Uterine smooth muscle cell (primary cell): ENCODE measurements at places on chromosomes 11 and 22. TPM values are rescaled to one million over a fixed set of nuclear protein-coding genes. Genes with fewer than 3 reads are reported as not detected.

The ARHGAP8 gene
- total RNA-seq, result 0.11 and 0.25 TPM in 2 replicates

The USP35 gene
- total RNA-seq, result 11.0 and 13.4 TPM in 2 replicates

The PATE4 gene
- total RNA-seq, result not detected in 2 replicates

The MYRF gene
- 0.25 and 0.55 TPM in 2 replicates for total RNA-seq

The PVALB gene
- not detected in 2 replicates for total RNA-seq

The SLC22A8 gene
- under 0.01 TPM in 1 of 2 replicates, not detected in the other for total RNA-seq

The CHADL gene
- total RNA-seq, result 0.33 and 1.4 TPM in 2 replicates

The PGR gene
- total RNA-seq, result 3.7 and 4.1 TPM in 2 replicates

The FAM180B gene
- 0.12 TPM in 1 of 2 replicates, not detected in the other for total RNA-seq

The PTPRJ gene
- 8.6 and 9.8 TPM in 2 replicates for total RNA-seq

The OR2AT4 gene
- not detected in 2 replicates for total RNA-seq

The POTEH gene
- total RNA-seq, result not detected in 2 replicates

The TREH gene
- total RNA-seq, result under 0.01 TPM in 1 of 2 replicates, not detected in the other

The RBM7 gene
- total RNA-seq, result 43.2 and 47.6 TPM in 2 replicates

The SCGB1C1 gene
- total RNA-seq, result not detected in 2 replicates

The TTC28 gene
- 21.8 and 31.4 TPM in 2 replicates for total RNA-seq

The TPBGL gene
- 0.11 TPM in 1 of 2 replicates, not detected in the other for total RNA-seq

The NLRX1 gene
- total RNA-seq, result 9.6 and 15.2 TPM in 2 replicates

The CASTOR1 gene
- 3.0 and 7.7 TPM in 2 replicates for total RNA-seq

The CBLIF gene
- total RNA-seq, result not detected in 2 replicates

The MS4A4A gene
- total RNA-seq, result not detected in 2 replicates

The CLTCL1 gene
- total RNA-seq, result 9.5 and 12.2 TPM in 2 replicates

The SLC2A11 gene
- 6.8 and 17.0 TPM in 2 replicates for total RNA-seq

The MAPK11 gene
- 7.4 and 8.6 TPM in 2 replicates for total RNA-seq

The SCUBE2 gene
- total RNA-seq, result 3.1 and 3.4 TPM in 2 replicates

The MAML2 gene
- total RNA-seq, result 7.4 and 8.4 TPM in 2 replicates

The DHCR7 gene
- total RNA-seq, result 73.9 and 131 TPM in 2 replicates

The CCDC89 gene
- 4.0 and 7.9 TPM in 2 replicates for total RNA-seq

The PATE2 gene
- total RNA-seq, result 0.12 and 0.22 TPM in 2 replicates

The DBX1 gene
- not detected in 2 replicates for total RNA-seq

The MPEG1 gene
- not detected in 2 replicates for total RNA-seq

The SMDT1 gene
- 2.9 and 5.7 TPM in 2 replicates for total RNA-seq

The ZNF70 gene
- total RNA-seq, result 3.0 and 4.7 TPM in 2 replicates

The APBB1 gene
- 45.4 and 50.5 TPM in 2 replicates for total RNA-seq

The OR4D5 gene
- total RNA-seq, result not detected in 2 replicates

The MYOD1 gene
- total RNA-seq, result 0.12 TPM in 1 of 2 replicates, not detected in the other

The SYTL2 gene
- total RNA-seq, result 7.9 and 11.5 TPM in 2 replicates

The PCF11 gene
- 40.0 and 45.4 TPM in 2 replicates for total RNA-seq

The MUC2 gene
- under 0.01 TPM in 1 of 2 replicates, not detected in the other for total RNA-seq
